ENCODE measurements at places on chromosomes 13 and 19. TPM values are rescaled to one million over a fixed set of nuclear protein-coding genes. Genes with fewer than 3 reads are reported as not detected.

DNA sequence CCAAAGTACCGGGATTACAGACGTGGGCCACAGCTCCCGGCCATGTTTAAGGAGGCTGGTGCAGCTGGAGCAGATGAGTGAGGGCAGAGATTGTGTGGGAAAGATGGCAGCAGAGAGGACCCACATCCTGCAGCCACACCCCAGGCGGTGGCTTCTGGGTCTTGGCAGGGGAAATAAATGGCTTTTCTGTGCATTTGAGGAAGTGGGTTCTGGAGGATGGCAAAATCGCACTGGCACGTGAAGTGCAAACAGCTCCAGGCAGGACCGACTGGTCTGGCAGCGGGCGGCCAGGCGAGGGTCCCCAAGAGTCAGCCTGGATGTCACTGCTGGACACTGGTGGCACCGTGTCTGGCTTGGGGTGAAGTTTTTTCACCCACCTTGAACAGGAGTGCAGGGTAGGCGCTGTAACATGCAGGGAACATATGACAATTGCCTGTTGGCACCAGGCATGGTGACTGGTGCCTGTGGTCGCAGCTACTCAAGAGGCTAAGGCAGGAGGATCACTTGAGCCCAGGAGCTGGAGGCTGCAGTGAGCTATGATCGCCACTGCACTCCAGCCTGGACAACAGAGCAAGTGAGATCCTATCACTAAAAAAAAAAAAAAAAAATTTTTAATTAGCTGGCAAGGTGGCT, 8.4 kb downstream of the B3GNT3 start:
- H3K4me3 ChIP-seq, result peak overlapping the region; percentile 19
- H3K27ac ChIP-seq, result no peak overlapping the region
- no peaks in the 10 kb centered on the region for H3K36me3 ChIP-seq
- H3K27me3 ChIP-seq, result peaks cover 6% of the 10 kb centered on the region
- peaks cover 29% of the 10 kb centered on the region for H3K4me1 ChIP-seq

- H3K36me3 ChIP-seq, result peaks cover 5% of the 10 kb centered on the region
- peak overlapping the region; percentile 83 for H3K4me3 ChIP-seq
- no peak overlapping the region for H3K27ac ChIP-seq
- no peak for DNase-seq
Measured at GRCh38 chr19:13865571-13866462, 11.1 kb upstream of the NANOS3 start.

DNA sequence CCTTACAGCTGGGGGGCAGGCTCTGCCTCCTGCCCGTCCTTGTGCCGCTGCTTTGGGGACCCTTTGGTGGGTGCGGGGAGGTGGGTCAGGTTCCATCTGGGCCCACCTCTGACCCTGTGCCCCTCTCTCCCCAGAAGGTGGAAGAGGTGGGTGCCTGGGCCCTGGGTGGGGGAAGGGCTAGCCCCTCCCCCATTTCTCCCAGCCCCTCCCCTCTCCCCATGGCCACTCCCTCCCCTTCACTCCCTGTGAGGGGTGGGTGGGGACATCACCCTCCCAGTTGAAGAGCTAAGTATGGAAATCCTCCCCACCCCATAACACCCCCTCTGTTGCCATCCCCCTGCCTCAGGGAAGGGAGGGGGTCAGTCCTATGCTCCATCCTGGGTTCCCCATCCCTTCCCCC, 14.2 kb downstream of the ARHGEF1 start:
- peaks cover 20% of the 10 kb centered on the region for H3K4me1 ChIP-seq
- no peaks in the 10 kb centered on the region for H3K27me3 ChIP-seq
- DNase-seq, result no peak
- H3K27ac ChIP-seq, result no peak overlapping the region

DNA sequence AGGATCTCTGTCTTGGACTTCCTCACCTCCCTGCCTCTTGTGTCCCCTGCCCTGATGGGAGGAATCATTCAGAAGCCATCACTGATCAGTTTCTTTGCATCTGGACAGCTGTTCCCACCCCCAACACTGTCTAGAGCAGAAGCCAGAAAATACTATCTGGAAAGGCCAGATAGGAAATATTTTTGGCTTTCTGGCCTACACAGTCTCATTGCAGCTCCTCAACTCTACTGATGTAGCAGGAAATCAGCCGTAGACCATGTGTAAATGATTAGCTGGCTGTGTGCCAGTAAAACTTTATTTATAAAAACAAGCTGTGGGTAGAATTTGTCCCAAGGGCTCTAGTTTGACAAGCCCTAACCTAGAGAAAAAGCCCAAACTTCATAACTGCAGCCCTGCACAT, 5.6 kb downstream of the SIGLEC7 start:
- no peaks in the 10 kb centered on the region for H3K4me1 ChIP-seq
- peaks cover 16% of the 10 kb centered on the region for H3K27me3 ChIP-seq
- H3K36me3 ChIP-seq, result no peaks in the 10 kb centered on the region
- no peak overlapping the region for H3K4me3 ChIP-seq
- H3K27ac ChIP-seq, result no peak overlapping the region
- DNase-seq, result no peak

- peak overlapping the region; percentile 63 for H3K27ac ChIP-seq
- H3K4me3 ChIP-seq, result peak overlapping the region; percentile 72
- no peaks in the 10 kb centered on the region for H3K27me3 ChIP-seq
- H3K4me1 ChIP-seq, result peaks cover 24% of the 10 kb centered on the region
- H3K36me3 ChIP-seq, result peaks cover 29% of the 10 kb centered on the region
Measured at GRCh38 chr19:19628501-19629134, 598 bp upstream of the LPAR2 start.

DNA sequence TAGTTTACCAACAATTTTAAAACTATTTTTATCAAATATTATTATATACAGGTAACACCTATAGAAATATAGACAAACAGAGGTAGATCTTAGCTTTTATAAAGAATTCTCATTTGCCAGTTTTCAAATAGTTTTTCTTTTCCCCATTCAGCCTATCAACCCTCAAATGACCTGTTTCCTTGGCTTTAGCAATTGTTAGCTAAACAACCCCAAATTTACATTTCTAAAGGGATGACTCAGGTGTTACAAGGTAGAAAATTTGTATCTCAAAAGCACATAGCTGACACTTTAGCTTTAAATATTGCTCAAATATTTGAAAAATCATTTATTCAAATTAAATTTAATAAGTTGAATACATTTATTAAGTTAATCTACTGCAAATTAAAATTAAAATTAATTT, 1207.2 kb downstream of the SLITRK1 start:
- H3K4me3 ChIP-seq, result no peak overlapping the region
- H3K27me3 ChIP-seq, result no peaks in the 10 kb centered on the region
- no peak for DNase-seq
- no peak overlapping the region for H3K27ac ChIP-seq
- no peaks in the 10 kb centered on the region for H3K36me3 ChIP-seq

DNA sequence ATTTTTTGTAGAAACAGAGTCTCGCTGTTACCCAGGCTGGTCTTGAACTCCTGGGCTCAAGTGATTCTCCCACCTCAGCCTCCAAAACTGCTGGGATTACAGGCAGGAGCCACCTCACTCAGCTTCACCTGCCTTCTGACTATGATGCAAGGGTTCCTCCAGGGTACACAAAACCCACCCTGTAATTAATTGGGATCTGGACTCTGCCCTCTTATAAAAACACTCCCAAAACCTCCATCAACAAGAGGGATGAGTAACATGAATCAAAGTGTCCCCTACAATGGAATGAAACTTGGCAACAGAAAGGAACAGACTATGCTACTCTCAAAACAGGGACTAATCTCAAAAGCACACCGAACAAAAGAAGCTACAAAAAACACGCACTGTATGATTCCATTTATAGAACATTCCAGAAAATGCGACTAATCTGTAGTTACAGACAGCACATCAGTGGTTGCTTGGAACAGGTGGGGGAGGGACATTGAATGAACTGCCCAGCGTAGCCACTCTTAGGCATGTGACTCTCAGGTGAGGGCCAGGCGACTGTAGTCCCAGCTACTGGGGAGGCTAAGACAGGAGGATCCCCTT, 3.2 kb upstream of the PRR36 start:
- H3K4me3 ChIP-seq, result no peak overlapping the region
- no peak for DNase-seq
- H3K27ac ChIP-seq, result no peak overlapping the region

DNA sequence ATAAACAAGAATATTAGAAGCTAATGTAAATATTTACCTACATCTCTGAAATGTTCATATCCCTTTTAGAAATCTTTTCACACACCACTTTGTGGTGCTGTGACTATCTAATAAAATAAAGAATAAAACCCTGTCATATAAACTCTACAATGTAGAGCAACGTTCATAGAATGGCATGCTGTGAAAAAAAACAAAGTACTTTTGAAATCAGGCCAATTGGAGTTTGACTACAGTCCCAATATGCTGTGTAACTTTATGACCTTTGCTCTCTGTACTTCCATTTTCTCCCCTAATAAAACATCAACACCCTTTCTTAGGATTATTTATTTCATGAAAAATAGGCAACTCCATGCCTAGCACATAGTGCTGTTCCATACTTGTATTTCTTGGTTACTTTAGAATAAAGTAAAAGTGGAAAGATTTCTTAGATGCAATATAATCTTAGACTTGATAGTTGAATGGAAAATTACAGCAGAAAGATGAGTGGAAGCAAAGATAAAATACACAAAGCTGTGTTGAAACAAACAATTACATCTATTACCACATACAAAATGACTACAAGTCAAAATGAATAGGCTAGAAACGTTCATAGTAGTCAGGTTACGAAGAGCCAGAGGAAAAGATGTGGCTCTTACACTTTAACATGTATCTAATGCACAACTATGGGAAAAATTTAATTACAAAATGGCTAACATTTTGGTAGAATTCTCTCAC, 613.2 kb upstream of the SLITRK5 start:
- H3K36me3 ChIP-seq, result no peaks in the 10 kb centered on the region
- H3K4me3 ChIP-seq, result no peak overlapping the region
- no peaks in the 10 kb centered on the region for H3K27me3 ChIP-seq
- no peak overlapping the region for H3K27ac ChIP-seq

- no peak overlapping the region for H3K4me3 ChIP-seq
Measured at GRCh38 chr13:97723655-97724054, 229.8 kb upstream of the IPO5 start.

- no peaks in the 10 kb centered on the region for H3K36me3 ChIP-seq
- no peak overlapping the region for H3K4me3 ChIP-seq
- H3K4me1 ChIP-seq, result peaks cover 3% of the 10 kb centered on the region
- no peak for DNase-seq
- H3K27me3 ChIP-seq, result peaks cover 1% of the 10 kb centered on the region
Measured at GRCh38 chr13:113851480-113851803, 12.4 kb downstream of the GAS6 start.

DNA sequence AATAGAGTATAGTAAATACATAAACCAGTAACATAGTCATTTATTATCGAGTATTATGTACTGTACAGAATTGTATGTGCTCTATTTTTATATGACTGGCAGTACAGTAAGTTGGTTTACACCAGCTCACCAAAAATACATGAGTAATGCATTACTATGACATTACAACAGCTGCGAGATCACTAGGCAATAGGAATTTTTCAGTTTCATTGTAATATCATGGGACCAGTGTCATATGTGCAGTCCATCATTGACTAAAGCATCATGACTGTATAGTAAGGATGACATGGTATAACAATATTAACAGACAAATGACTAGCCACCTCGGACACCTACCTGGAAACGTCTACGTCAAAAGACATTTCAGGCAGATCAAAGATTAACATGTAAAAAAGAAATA, 33.6 kb downstream of the ATP7B start:
- H3K27me3 ChIP-seq, result no peaks in the 10 kb centered on the region
- no peaks in the 10 kb centered on the region for H3K4me1 ChIP-seq
- no peaks in the 10 kb centered on the region for H3K36me3 ChIP-seq
- DNase-seq, result no peak
- no peak overlapping the region for H3K4me3 ChIP-seq

- H3K36me3 ChIP-seq, result peaks cover 3% of the 10 kb centered on the region
- H3K27me3 ChIP-seq, result no peaks in the 10 kb centered on the region
- H3K27ac ChIP-seq, result no peak overlapping the region
- no peak overlapping the region for H3K4me3 ChIP-seq
Measured at GRCh38 chr19:23996549-23996948, 81.9 kb downstream of the ZNF726 start.

DNA sequence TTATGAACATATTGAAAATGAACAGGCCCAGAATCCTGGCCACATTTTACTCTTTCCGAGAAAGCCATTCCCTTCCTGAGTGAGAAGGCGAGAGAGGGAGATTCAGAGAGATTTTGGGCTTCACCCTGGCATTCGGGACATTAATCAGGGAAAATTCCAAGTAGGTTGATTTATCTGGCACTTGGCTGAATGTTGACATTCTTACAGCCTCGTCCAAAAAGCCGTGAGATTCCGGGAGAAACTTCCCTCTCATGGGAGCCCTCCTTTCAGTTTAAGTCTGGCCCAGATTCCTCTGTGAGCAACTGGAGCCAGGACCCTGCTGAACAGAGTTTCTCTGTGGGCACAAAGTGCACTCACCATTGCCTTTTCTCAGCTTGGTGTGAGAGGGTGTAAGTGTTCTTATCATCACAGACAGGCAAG, 129.2 kb upstream of the PEG3 start:
- DNase-seq, result no peak
- no peak overlapping the region for H3K27ac ChIP-seq
- H3K4me1 ChIP-seq, result no peaks in the 10 kb centered on the region
- no peak overlapping the region for H3K4me3 ChIP-seq

DNA sequence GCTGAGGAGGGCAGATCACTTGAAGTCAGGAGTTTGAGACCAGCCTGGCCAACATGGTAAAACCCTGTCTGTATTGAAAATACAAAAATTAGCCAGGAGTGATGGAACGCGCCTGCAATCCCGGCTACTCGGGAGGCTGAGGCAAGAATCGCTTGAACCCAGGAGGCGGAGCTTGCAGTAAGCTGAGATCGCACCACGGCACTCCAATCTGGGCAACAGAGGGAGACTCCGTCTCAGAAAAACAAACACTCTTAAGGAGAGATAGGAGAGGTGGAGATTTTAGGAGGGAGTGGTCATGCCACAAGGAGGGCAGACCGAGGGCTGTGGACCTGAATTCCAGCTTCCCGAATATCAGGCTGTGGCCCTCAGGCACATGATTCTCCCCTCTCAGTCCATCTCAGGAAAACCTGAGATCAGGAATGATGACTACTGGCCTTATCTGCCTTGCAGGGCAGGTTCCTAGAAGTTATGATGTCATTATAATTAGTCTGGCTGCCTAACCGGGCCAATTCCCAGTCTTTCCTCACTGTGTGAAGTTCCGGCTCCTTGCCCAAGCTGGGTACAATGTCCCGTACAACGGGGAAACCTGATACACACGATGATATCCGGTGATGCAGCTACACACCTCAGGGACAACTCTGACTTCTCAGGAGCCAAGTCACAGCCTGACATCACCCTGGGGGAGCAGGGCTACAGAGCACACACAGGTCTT, 2.5 kb downstream of the SLC35E1 start:
- peak overlapping the region; percentile 40 for H3K27ac ChIP-seq
- H3K27me3 ChIP-seq, result no peaks in the 10 kb centered on the region
- H3K4me3 ChIP-seq, result peak overlapping the region; percentile 92
- peaks cover 44% of the 10 kb centered on the region for H3K36me3 ChIP-seq
- no peak for DNase-seq

GRCh38 chr19:31300422-31300821, 48.8 kb downstream of the TSHZ3 start:
- no peaks in the 10 kb centered on the region for H3K36me3 ChIP-seq
- no peak overlapping the region for H3K4me3 ChIP-seq
- H3K4me1 ChIP-seq, result no peaks in the 10 kb centered on the region
- H3K27ac ChIP-seq, result no peak overlapping the region
- DNase-seq, result no peak

The FUT6 gene
- total RNA-seq, result not detected

The CADM4 gene
- total RNA-seq, result 0.39 TPM

The MUC16 gene
- not detected for total RNA-seq

The EHD2 gene
- total RNA-seq, result 0.54 TPM

The SMIM24 gene
- not detected for total RNA-seq

The RNF113B gene
- total RNA-seq, result not detected

The KLHL1 gene
- total RNA-seq, result not detected

The ARMC6 gene
- 56.5 TPM for total RNA-seq

The NBEA gene
- total RNA-seq, result 0.15 TPM

The NLRP5 gene
- total RNA-seq, result not detected
